ENCODE measurements at places on chromosomes 2 and 18.

GRCh38 chr18:74990563-74991081, 218.3 kb downstream of the PTGR3 start:
- no peak for DNase-seq

- no peak for DNase-seq
Observed at GRCh38 chr18:69123421-69123820, 277.3 kb upstream of the DOK6 start.

DNA sequence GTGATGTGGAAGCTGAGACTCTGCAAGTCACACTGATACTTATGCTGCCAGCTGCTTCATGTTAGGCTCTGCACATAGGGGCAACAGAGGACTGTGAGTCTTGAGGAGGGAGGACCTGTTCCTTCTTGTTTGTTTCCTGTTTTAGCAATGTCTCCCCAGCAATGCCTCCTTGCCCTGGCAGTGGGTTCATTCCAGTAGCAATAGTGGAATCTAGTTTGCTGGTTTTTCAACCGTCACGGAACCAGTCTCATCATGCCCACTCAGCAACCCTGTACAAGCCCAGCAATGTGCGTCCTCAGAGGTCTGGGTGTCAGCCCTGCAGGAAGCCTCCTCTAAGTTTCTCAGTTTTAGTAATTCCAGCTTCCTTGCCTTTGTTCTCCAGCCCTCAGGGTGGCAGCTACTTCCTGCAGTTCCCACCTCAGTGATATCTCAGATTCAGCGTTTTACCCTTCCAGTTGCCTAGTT, 20.5 kb upstream of the ITGB6 start:
- no peak for DNase-seq

DNA sequence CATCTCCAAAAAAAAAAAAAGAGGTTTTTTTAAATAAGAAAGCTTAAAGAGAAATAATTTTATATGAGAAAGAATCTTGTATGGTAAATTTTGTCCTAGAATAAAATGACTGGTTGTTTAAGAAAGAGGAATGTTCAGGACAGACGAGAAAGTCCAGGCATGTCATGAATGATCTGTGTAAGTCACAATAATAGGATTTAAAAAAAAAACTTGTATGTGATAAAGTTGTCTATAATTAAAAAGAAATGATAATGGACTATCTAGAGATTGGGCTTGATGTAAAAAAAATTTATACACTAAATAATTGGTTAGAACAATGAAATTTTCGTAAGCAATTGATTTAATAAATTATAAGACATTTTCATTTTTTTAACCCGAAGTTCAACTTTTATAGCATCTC, 71.7 kb upstream of the ABCA12 start:
- no peak for DNase-seq

DNA sequence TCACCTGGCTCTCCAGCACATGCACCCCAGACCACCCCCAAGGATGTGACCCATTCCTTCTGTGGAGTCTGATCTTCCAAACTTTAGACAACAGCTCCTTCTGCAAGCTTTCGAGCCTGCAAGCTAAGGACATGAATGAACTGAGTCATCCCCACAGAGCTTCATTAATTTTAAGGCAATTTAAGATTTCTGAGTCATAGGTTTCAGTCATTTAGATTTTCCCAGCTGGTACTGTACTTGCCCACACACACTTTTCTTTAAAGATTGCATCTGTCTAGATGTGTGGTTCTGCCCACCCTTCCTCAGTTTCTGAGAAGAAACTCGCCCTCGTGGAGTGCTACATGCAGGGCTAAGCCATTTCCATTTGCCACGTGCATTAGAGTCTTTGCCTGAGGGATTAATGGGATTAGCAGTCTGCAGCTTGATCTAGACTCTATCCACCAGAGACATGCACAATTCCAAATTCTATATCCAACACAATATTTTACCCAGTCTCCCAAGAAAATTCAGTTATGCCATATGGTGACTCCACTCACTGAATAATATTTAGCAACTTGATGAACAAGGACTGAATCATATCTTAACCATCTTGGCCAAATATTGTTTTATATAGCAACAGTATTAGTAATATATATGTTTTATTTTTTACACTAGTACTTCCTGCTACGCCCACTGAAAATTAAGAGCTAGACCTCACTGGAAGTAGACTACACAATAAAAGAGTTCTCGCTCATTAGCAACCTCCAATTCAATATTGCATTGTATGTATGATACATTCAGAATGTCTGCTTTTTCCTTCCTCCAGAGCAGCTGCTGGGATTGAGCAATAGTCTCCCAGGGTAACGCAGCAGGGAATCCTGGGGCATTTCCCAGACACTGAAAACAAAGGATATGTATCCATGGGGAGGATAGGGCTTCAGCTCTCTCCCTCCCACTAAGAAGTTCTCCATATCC, 14.3 kb upstream of the TRIB2 start:
- DNase-seq, result no peak

GRCh38 chr2:70532244-70532935, 21.2 kb downstream of the TGFA start:
- no peak for DNase-seq

DNA sequence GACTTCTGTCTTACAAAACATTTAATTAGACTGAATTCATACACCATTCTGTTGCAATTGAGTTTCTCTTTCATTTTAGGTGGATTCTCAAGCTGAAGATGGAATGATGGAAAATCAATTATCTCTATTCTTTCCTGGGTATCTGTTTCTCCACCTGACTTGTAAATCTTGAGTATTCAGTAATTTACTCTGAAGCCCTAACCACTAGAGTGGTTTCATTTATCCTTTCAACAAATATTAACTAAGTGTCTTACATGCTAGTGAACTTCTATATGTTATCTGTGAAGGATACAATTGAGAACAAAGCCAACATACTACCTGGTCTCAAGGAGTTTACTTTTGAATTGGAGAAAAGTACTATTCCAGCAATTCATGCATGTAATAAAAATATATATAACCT, 94.1 kb upstream of the ZNF804A start:
- DNase-seq, result no peak

DNA sequence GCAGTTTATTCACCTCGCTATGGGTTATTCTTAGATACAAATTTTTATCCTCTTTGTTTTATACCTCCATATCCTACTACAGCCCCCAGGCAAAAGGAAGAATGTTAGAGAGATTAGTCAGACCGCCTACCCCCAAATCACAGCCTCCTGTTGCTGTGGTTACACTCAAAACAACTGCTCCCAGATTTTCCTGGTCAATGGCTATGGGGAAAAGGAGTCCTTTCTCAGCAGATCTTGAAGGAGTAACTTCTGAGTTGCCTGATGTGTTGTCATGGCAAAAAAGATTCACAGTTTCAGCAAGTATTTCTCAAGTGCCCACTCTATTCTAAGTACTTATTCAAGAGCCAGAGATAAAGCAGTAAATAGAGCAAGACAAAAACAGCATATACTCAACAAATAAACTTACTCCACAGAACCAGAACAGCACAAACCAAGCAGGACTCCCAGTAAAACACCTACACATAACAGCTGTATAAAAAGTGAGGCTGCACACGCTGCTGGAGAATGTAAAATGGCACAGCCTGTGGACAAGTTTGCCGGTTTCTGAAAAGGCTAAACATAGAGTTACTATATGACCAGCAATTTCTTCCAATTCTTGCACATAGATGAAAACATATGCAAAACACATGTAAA, 104.8 kb downstream of the NOL10 start:
- peak; percentile 64 for DNase-seq

- DNase-seq, result no peak
Observed at GRCh38 chr2:196808083-196808665, 981 bp downstream of the C2orf66 start.

DNA sequence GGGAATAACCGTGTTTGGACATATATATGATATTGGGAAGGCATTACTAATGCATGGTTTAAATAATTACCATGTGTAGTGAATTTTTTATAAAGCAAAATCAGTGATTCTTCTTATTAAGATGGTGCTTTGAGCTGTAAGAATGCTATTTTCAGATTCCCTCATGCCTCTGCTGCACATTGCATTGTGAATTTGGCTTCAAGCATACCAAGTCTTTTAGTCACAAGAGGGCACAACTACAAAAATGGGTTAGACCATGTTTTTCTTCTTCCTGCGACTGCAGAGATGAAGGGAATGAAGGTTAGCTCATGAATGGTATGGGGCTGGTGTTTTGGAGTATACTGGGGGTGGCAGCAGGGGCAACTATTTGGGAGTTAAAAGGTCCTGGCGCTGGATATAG, 320.1 kb downstream of the SLC4A3 start:
- DNase-seq, result no peak

DNA sequence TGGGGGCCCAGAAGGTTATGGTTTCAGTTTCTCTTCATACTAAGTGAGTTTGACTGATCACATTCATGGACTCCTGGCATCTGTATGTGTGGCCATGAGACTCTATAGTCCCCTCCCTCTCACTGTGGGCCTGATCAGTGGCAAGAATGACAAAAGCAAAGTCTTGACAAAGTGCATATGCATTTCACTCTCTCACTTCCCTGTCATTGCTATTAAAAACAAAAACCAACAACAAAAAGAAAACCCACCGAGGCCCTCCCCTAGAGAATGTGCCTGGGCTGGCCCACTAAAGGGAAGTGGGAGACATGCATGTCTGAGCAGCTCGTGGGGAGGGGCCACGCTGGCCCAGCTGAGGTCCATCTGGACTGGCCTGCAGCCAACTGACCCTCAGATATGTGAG, 600.1 kb upstream of the RAB6C start:
- DNase-seq, result no peak

DNA sequence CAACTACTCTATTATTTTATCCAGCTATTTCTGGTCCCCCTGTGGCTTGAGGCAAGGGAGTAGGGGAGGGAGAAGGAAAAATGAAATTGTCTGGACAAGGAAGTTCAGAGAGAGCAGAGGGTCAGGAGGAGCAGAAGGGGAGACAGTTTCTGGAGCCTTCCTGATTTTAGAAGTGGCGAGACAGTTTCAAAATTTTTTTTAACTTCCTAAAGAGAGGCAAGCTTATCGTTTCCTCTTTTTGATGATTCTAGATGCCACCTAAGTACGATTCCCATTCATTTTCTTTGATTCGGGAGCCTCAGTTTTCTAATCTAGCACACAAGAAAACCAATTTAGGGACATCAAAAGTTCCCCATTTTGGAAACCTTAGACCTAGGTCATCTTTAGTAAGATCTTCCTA, 96.9 kb upstream of the B3GNT2 start:
- DNase-seq, result no peak

GRCh38 chr2:160022162-160022561, 40.3 kb downstream of the PLA2R1 start:
- DNase-seq, result no peak

GRCh38 chr18:57657542-57657941, 35.9 kb upstream of the NARS1 start:
- DNase-seq, result no peak

DNA sequence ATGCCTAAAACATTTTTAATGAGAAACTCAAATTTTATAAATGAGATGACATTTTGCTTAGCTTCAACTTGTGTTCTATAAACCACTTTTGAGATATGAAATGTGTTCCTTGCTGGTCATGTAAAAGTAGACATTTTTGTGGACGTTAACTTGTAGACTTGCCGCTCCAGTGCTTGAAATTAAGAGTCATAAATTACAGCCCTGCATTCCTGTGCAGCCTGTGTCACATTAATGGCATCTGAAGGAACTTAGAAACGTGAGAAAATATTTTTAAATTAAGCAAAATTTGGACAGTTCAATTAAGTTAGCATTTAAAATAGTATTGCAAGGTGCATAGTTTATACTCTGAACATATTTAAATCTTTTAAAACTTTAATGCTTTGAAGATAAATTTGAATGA, 98.3 kb upstream of the LDLRAD4 start:
- DNase-seq, result no peak

Data from hepatocyte (in vitro differentiated cells).